Naive B cell (primary cell): ENCODE measurements at places on chromosomes 2 and 18.

GRCh38 chr2:150781142-150781541 is 293.7 kb upstream of the RND3 start:
- DNase-seq: no peak

- DNase-seq: no peak
These were observed 469.4 kb downstream of the DLGAP1 start for GRCh38 chr18:3985664-3986063.

GRCh38 chr2:30282081-30282480 is 50.7 kb downstream of the LBH start:
- peak; percentile 91 for DNase-seq

DNA sequence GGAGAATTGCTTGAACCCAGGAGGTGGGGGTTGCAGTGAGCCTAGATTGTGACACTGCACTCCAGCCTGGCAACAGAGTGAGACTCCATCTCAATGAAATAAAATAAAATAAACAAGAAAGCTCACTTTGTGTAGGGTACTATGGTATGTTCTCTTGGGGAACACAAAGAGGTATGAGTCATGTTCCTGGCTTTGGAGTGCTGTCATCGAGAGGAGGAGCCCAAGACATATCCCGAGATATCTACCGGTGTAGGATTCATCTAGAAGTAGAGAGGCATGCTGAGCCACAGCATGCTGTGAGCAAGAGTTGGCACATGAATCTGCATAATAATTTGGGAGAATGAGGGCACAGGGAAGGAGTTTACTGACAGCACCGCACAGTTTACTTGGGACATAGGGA is 244.9 kb upstream of the EPHA4 start:
- no peak for DNase-seq

- DNase-seq: peak; percentile 78
These were observed 39.8 kb upstream of the TMEM163 start for GRCh38 chr2:134758633-134759032.

- no peak for DNase-seq
These were observed 51.2 kb upstream of the LYPD6B start for GRCh38 chr2:148987286-148987685.

DNA sequence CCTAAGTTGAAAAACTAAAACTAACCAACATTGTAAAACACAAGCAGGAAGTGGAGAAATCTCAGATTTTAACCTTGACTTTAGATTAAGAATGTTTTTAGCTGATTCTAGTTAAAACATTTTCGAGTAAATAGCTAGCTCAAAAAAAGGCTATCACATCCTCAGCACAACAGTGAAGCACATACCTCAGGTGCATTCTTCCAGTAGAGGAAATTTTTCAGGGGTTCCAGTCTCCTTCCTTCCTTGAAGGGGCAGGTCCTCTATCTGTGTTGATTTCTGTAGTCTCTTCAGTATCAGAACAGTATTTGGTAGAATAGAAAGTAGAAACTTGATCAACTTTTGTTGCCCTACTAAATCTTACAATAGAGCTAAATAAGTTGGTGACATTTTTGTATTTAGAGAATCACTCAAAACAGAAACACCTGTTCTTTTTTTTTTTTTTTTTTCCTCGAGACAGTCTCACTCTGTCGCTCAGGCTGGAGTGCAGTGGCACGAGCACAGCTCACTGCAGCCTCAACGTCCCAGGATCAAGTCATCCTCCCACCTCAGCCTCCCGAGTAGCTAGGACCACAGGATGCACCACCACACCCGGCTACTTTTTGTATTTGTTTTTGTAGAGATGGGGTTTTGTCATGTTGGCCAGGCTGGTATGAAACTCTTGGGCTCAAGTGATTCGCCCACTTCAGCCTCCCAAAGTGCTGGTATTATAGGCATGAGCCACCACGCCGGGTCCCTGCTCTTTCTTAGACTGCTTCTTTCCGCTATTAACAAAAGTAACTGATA is 6.9 kb upstream of the GPR155 start:
- no peak for DNase-seq

DNA sequence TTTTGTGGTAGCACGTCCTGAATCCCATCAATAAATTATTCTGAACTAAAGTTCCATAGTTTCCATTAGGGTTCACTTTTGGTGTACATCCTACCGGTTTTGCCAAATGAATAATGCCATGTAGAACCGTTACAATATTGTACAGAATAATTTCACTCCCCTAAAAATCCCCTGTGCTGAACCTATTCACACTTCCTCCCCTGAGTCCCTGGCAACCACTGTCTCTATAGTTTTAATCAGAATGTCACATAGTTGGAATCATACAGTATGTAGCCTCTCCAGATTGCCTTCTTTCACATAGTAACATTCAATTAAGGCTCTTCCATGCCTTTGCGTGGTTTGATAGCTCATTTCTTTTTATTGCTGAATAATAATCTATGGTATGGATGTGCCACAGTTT is 9.6 kb upstream of the CASP8 start:
- DNase-seq: no peak

GRCh38 chr2:11765501-11765900 is 19.1 kb downstream of the LPIN1 start:
- no peak for DNase-seq

- no peak for DNase-seq
These were observed 111.7 kb upstream of the GPC1 start for GRCh38 chr2:240323601-240324291.

DNA sequence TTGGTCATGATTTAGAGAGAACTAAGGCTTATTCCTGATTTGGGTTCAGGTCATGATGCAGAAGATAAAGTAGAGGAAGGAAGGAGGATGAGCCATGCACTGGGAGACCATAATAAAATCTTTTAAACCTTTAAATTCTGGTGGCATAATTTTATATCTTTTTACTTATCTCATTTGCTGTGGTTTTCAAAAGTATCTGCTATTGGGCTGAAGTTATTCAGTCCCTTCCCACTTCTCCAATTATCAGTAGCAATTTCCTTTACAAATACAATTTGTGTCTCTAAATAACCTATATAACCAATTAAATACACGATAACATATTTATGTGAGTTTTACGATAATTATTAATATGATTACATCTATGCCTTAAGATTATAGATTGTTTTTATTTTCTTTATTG is 194.8 kb upstream of the SLC8A1 start:
- DNase-seq: no peak

- no peak for DNase-seq
These were observed 381.6 kb upstream of the TRIB2 start for GRCh38 chr2:12335131-12335530.

DNA sequence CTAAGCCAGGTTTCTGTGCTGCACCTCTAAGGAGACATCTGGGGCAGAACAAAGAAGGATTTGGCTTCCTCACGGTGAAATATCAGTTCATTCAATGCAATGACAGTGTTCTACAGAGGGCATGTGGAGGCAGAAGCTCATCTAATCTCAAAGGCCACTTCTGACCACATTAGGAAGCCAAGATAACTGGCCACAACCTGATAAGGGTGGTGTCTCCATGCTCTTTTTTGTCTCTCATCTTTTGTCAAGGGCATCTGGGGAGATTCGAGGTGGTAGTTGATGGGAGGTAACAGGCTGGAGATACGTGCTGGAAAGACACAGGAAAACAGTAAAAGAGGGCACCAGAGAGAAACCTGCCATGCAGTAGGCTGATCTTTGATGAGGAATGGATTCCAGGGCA is 303.9 kb downstream of the LRATD1 start:
- DNase-seq: no peak

- no peak for DNase-seq
These were observed at the start of gene GALNT5 for GRCh38 chr2:157257312-157258252. TSS of gene GALNT5 (plus strand) at chr2:157257705. CDS start at chr2:157258083, 378 bp downstream.

DNA sequence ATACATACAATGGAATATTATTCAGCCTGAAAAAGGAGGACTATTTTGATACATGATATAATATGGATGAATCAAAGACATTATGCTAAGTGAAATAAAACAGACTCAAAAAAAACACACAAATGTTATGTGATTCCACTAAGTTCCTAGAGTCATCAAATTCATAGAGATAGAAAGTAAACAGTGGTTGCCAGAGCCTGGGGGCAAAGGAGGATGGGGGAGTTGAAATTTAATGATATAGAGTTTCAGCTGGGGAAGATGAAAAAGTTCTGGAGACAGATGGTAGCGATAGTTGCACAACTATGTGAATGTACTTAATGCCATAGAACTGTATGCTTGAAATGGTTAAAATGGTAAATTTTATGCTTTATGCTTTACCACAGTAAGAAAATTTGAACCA is 119.7 kb downstream of the METTL4 start:
- DNase-seq: no peak

DNA sequence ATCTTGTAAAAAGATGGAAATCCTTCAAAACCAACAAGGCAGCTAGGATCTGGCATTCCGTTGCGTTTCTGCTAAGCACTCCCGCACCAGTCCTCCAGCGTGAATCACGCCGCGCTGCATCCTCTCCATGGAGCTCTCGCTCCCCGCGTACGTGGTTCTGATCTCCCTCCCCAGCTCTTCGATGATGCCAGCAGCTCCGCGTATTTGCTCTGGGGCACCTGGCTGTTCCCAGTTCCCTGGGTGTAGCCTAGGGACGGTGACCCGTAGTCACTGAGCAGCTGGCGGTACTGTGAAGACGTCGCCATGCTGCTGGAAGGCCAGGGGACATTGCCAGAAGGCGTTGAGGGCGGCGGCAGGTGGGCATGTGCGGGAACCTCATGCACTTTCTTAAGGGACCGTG is 407.5 kb downstream of the RNF144A start:
- DNase-seq: no peak

GRCh38 chr2:197265036-197265435 is 45.5 kb downstream of the ANKRD44 start:
- DNase-seq: no peak

- DNase-seq: no peak
These were observed 40.9 kb downstream of the BABAM2 start for GRCh38 chr2:27931361-27931950.

DNA sequence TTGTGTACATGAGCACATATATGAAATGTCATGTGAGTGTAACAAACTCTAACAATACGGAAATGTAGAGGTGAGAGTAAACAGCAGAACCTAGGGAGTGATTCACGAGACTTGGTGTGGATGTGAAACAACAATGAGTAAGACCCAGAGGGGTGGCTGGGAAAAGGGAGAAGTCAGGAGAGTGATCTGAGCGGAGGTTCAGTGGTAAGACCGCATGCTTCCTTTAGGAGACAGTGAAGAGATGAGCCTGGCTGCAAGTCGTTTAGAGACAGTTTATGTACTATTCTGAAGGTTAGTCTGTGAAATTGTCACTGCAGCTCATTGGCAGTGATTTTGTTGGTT is 150.6 kb downstream of the PRPF40A start:
- no peak for DNase-seq

- no peak for DNase-seq
These were observed 632.4 kb downstream of the NYAP2 start for GRCh38 chr2:226031647-226032501.

DNA sequence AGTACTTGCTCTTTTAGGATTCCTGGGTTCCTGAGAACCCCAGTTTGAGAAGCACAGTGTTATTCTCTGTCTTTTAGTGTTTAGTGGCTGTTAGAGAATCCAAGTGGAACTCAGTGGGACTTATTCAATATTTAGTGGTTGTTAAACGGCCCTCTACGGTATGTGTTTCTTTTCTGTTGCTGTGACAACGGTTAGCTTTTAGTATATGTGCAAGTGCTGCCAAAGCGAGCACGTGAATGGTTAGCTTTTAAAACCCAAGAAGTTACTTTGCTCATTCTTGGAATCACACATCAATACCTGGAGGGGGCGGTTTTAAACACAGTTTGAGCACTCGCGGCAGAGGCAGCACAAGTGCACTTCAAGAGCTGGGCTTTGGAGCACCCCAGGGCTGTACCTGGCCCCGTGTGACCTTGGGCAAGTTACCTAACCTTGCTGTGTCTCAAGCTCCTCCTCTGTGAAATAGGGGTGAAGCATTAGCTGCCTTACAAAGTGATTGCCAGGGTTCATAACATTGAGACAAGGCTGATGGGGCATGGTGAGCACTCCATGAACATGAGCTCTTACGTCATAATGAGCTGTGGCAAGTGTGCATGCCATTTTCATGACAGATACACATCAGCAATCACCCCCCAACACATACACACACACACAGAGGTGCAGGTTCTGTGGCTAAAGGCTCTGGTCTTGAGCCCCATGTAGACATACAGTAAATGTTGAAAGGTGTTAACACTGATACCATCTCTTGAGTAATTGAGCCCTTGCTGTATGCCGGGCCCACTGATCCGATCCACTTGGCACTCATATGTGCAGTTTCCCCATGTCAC is 234.1 kb downstream of the ALPK2 start:
- DNase-seq: no peak

DNA sequence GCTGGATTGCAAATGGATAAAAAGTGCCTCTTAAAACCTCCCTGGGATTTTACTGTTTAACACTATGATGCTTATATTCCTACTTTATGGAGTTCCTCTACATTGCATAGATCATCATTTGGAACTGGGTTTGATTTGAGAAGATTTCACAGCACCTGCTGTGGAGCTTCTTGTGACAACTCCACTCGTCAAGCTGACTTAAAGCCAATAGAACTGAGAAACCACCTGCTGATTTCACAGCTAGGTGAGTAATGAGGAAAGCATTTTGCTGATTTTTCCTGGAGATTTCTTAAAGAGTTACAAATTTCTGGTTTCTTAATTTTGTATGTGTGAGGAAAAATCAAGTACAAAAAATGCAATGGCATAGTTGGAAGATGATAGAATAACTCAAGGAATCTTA is 739.1 kb upstream of the LRRTM1 start:
- no peak for DNase-seq

DNA sequence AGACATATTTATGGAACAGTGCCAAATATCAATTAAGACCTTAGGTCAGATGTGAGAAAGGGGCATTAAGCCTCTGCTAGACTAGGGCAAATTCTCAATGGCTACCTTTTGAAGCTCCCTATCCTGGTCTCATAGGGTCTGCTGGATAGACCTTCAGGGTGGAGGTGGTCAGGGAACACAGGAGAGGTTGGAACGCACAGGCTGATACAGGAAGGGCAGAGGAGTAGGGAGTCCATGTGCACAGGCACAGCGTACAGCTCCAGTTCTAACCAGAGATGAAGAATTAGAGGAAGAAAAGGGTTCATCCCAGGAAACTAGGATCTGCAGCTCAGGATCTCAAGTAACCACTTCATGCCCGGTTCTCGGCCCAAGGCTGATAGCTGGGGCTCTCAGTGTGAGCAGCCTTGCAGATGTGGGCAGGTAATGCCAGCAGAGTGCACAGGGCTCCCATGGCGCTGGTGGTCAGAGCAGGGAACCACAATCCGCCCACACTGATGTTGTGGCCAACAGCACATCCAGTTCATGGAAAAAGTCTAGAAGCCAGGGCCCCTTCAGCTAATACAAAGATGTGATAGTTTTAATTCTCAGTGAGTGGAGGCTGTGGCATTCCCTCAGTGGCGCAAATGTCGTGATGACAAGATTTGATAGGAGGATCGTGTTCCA is 3.4 kb upstream of the EVA1A start:
- DNase-seq: no peak

DNA sequence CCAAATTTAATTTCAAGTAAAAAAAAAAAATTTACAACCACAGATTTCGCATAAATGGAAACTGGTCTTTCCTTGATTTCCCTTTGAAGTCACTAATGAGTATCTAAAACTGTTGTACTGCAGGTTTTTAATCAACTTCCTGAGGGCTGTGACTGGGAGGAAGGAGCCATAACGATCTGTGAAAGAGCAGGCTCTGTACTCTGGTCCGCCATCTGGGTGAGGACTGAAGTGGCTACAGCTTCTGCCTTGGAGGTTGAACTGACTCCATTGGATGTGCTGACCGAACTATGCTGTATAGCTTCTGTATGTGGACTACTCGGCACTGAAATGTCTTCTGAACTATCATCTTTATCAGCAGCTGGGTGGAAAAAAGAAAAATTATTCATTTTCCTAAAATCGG is 69.3 kb upstream of the CHN1 start:
- no peak for DNase-seq

- DNase-seq: no peak
These were observed 3.2 kb upstream of the EHD3 start for GRCh38 chr2:31230751-31231150.
